Substantia nigra (tissue), 51 donors: ENCODE measurements at places on chromosomes 16 and 17.
A peak's percentile ranks its signal among the peaks of the same experiment; 100 is the strongest.

DNA sequence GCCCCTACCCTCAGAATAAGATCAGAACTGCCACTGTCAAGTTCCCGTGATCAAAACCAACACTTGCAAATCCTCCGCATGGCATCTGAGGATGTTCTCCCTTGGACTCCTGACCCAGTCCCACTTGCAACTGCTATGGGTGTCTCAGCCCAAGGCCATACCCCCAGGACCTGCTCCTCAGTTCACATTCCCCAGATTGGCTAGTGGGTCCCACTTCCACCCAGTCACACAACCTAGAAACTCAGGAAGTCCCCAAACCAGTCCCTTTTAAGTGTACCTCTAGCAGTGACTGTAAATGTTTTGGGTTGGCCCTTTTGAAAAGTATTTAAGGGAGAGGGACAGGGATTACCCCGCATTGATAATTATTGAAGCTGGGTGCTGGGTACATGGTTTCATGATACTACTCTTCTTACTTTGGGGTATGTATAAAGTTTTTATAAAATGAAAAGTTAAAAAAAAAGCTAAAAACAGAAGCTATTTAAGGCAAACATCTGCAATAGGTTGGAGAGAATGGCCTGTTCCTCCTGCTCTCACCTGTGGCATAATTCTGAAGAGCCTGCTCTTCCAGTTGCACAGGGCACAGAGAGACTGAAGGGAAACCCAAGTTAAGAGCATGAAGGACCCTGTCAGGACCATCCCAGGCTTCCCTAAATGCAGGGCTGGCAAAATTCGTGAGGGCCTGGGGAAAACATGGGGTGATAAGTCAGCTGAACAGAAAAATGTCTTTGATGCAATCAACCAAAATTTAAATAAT lies 42.5 kb downstream of the ERN1 start:
- no peak for DNase-seq

- DNase-seq, result no peak
Observed at GRCh38 chr17:29294580-29294900, 592 bp upstream of the NUFIP2 start.

- DNase-seq, result no peak
Observed at GRCh38 chr16:87369796-87370719, 13.5 kb downstream of the FBXO31 start.

DNA sequence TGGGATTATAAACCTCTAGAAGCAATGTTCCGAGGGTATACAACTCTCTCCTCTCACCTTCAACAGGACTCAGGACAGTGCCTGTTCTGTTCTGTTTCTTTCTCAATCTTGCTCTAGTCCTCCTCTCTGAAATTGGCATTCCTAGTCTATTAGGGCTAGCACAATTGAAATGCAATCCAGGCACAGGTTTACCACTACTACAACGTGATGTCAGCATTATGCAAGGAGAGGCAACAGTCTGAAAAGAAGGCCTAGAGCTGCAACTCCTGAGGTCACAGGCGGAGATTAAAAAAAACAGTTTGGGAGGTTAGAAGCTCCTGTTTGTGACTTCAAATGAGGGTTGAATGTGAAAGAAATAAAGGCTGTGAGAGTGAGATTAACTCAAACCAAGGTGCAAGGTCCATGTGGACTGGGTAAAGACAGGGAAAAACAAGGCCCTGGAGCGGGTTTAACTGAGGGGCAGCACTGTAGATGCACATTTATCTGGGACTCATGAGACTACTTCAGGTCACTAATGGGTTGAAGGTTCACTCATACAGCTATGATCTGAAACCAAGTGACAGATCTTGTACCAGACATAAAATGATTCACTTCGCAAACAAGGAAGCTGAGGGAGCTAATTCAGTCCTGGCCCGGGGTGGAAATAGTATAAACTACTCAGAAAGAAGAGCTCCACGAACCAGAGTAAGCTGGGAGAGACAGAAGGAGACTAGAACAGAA lies 16.8 kb downstream of the AMFR start:
- DNase-seq, result no peak

DNA sequence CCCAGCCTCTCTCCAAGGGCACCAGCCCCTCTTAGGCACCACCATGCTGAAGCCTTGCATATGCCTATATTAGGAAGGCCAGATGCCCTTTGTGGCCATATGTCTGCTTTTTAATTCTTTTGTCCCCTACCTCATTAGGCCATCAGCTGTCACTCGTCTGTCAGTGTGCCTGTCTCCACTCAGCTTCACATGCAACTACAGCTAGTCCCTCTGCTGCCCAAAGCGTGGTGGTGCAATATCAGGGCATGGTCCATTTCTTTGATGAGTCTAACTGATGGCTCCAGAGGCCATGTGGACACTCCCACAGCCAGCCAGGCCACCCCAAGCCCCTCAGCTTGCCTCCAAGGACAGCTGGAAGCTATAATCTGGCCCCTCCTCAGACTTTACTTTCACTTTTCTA lies 36.3 kb downstream of the MYO18A start:
- no peak for DNase-seq

DNA sequence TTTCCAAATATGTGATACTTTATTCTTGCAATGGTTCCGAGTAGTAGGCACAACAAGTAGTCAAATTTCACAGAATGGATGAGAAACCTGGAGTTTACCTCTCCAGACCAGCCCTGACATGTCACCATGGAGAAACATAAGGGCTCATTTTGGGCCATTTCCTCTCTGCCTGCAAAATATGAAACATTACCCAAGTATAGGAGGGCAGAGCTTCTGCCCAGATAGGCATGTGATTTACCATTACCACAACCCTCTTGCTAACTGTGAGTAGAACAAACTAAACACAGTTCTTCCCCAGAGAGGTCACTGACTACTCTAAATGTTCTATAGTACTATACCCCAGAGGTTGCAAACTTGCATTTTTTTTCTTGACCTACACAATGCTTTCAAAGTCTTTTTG lies 15.7 kb upstream of the KPNB1 start:
- DNase-seq, result no peak

DNA sequence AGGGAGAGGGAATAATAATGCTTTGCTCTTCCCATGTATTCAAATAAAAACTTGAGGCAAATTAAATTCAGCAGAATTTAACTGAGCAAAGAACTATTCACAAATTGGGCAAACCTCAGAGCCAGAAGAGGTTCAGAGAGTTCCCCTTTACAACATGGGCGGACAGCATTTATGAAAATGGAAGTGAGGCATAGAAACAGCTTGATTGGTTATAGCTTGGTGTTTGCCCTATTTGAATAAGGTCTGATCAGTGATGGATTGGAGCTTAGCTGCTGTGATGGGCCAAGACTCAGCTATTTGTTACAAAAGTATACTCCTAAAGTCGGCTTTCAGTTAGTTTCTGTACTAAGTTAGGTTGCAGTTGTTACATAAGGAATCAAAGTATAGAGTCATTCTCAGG lies 63.0 kb downstream of the TMEM100 start:
- DNase-seq, result no peak

DNA sequence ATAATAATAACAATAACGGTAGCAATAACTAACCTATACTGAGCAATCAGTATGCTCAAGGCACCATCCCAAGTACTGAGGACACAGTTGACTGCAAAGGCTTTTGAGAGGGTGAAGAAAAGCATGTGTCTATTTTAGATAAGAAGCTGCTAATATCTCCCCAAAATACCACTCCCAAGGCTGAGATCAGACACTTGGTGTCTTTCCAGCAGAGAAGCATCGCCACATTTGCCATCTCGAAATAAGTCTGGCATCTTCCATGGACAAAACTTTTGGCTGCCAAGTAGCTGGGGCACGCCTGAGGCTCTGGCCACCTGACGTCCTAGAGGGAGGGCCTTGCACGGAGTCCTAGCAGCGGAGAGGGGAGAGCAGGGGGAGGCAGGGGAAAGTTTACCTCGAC lies 39.0 kb downstream of the ZNF423 start:
- no peak for DNase-seq

DNA sequence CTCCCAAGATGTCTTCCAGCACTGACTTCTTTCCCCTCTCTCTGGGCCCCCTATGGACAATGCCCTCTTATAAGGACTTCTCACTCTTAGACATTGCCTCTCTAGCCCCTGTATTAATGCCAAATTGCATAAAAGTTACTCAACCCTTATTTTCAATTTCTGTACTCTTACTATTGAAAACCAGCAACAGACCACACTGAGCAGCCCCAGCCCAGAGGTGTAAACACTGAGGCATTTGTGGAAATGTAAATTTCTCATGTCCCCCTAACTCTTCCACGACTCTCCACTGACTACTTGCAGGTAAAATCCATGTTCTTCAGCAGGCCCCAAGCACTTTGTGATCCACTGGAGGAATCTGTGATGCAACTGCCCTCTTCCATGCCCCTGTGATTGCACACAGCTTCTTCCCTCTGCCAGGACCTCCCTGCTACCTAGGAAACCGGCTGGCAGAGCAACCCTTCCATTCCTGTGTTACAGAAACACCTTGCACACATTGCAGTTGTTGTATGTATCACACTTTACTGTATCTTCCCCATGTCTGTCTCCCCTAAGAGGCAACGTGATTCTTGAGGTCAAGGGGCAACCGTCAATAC lies 4.4 kb downstream of the N4BP1 start:
- DNase-seq, result no peak

GRCh38 chr16:81595629-81596292 lies 151.2 kb downstream of the CMIP start:
- DNase-seq, result no peak

DNA sequence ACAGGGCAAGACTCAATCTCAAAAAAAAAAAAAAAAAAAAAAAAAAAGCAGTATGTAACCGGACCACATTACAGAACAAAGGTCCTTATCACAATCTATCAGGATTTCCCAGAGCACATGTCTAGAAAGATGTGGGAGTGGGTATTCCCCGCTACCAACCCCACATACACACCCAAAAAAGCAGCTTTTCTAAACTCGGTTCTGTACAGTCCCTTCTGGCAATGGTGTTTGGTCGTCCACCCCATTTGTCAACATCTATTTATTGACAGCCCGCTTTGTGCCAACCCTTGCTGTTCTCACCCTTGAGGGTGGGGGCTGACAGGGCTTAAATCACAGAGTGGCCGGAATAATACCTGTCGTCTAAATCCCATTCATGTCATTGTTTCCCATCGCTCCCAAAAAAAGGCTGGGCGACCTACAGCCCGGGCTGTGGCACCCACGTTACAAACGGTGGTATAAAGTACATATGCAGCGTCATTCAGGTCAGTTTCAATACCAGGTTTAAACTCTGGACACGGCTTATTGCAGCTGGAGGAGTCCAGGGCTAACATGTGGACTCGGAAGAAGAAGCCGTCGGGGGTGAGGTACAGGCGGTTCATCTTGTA lies 3.6 kb downstream of the C17orf58 start:
- DNase-seq, result no peak

- DNase-seq, result no peak
Observed at GRCh38 chr16:35793601-35794000, 2334.2 kb downstream of the TP53TG3F start.

DNA sequence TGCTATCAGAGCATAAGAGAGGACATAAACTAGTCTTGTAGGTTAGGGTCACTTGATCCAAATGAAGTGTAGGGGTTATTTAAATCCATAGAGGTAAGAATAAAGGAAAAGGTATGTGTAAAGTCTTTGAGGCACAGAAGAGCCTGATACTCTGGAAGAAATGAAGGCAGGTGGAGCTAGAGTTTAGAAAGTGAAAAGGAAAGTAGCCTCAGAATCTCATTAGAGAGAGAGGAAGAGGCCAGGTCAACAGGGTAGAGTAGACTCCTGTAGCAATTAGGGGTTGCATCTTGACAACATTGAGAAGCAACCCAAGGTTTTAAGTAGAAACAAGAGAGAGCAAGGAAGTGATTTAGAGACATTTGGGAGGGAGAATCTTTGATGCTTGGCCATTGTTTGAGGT lies 235.2 kb upstream of the SOX9 start:
- DNase-seq, result no peak

DNA sequence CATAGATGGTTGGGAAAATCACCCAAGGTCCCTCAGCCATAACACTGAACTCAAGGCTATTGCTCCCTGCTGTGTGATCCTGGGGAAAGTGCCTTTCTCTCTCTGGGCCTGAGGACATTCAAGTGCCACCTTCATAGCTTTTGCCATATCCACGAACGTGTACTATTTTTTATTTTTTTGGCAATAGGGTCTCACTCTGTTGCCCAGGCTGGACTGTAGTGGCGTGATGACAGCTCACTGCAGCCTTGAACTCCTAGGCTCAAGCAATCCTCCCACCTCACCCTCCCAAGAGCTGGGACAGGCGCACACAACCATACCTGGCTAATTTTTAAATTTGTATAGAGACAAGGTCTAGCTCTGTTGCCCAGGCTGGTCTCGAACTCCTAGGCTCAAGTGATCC lies 10.6 kb downstream of the PLLP start:
- no peak for DNase-seq

DNA sequence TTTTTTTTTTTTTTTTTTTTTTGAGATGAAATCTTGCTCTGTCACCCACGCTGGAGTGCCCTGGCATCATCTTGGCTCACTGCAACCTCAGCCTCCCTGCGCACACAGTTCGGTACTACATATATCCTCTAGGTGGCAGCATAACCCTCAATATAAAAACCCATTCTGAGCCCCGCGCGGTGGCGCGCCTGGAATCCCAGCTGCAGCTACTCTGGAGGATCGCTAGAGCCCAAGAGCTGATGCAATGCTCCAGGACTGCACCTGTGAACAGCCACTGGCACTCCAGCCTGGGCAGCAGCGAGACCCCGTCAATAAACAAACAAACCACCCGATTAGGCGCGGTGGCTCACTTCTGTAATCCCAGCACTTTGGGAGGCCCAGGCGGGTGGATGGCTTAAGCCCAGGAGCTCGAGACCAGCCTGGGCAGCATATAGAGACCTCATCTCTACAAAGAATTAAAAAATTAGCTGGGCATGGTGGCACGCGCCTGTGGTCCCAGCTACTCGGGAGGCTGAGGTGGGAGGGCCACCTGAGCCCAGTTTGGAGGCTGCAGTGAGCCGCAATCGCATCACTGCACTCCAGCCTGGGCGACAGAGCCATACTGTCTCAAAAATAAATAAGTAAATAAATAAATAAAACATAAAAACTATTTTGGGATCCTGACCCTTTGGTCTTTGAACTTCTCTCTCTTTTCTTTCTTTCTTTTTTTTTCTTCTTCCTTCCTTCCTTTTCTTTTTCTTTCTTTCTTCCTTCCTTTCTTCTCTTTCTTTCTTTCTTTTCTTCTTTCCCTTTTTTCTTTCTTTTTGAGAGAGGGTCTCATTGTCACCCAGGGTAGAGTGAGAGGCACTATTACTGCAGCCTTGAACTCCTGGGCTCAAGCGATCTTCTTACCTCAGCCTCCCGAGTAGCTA lies 15.4 kb upstream of the AKAP10 start:
- DNase-seq, result peak; percentile 83

DNA sequence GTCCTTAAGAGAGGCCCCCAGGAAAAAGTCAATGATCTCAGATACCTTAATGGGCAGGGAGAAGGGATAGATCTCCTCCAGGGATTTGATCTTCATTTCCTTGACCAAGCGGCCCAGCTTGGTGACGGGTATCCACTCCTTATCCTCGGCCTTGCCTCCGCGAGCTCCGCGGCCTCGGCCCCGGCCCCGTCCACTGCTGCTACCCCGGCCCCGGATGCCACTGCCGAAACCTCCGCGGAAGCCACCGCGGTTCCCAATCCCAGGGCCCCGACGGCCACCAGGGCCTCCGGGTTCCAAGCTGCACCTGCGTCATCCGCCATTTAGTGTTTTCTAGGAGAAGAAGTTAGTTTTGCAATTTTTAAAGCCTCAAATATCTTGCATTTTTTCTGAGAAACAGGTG lies 65.2 kb upstream of the KIF2B start:
- no peak for DNase-seq

- no peak for DNase-seq
Observed at GRCh38 chr16:15951852-15952251, 2.4 kb downstream of the ABCC1 start.

- DNase-seq, result no peak
Observed at GRCh38 chr16:31143694-31144148, 6.1 kb downstream of the PRSS36 start.

GRCh38 chr16:66832661-66833305 lies 2.0 kb upstream of the NAE1 start:
- DNase-seq, result no peak

- no peak for DNase-seq
Observed at GRCh38 chr17:8096541-8096940, 9.0 kb upstream of the ALOX12B start.
